Large intestine (tissue), 12 donors: ENCODE measurements at places on chromosomes 2 and 18. TPM values are rescaled to one million over a fixed set of nuclear protein-coding genes. Genes with fewer than 3 reads are reported as not detected.

Gene TTR
- 761 TPM for polyA plus RNA-seq

Gene FARSB
- polyA plus RNA-seq, result 23.8 TPM

Gene PTPRM
- 27.2 TPM for polyA plus RNA-seq

Gene DPY30
- polyA plus RNA-seq, result 93.1 TPM

Gene ZNF892
- polyA plus RNA-seq, result 1.6 TPM

Gene PPIL3
- polyA plus RNA-seq, result 69.3 TPM
